EL (cell line): ENCODE measurements at places on chromosomes 7 and 10.
A peak's percentile ranks its signal among the peaks of the same experiment; 100 is the strongest.

DNA sequence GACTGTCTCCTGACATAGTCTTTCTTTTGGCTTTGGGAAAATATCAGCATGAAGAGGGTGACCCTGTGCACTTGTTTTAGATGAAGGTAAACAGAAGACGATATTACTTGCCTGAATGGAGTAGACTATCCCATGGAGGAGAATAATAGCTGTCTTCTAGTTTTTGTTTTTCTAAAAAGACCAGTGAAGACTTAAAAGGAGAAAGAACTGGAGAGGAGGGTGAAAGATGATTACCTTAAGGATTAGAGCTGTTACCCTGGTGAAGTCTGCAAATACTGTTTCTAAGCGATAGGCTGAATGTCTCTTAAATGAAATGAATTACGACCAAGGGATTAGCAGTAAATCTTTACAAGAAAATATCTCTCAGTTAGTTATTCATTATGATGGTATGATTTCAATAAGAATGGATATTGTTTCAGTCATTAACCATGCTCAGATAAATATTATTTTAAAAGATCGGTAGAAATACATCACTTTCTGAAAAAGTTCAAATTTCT lies 255.6 kb upstream of the FERD3L start:
- no peak for DNase-seq

DNA sequence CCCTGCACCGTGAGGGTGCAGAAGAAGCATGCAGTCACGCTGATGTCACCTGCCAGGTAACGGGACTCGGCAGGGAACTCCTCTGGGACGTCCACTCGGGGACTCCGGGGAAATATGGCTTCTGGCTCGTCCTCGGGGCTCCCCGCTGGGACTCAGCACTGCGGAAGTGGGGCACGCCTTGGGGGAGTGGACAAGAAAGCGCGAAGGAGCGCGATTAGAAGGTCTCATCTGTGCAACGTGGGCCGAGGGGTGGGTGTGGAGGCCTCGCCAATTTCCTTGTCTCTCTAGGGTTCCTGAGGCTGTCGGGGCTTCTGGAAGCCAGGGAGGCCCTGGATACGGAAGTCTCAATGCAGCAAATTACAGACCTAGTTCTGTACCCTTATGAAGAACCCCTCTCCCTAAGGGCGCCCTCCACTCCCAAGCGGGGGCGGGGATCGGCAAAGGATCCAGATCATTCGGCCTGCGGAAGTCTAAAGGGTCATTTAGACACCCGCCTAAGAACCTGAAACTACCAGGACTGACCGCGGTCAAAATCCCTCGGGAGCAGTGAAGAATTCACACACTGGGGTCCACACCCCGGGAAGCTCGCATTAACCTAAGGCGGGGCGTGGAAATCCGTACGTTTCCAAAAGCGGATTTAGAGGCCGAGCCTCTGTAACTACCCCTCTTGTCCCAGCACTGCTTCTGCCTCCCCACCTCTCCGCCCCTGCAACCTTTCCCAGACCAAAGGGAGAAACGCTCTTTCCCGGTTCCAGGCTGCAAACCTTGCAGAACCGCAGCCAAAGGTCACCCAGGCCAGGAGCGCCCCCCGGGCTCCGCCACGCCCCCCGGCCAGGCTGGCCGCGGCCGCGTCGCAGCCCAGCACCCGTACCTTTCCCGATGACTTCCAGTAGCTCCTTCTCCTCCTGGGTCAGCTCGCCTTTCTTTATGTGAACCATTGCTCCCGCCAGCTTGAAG lies 640 bp downstream of the ANKMY2 start:
- DNase-seq, result peak; percentile 81

DNA sequence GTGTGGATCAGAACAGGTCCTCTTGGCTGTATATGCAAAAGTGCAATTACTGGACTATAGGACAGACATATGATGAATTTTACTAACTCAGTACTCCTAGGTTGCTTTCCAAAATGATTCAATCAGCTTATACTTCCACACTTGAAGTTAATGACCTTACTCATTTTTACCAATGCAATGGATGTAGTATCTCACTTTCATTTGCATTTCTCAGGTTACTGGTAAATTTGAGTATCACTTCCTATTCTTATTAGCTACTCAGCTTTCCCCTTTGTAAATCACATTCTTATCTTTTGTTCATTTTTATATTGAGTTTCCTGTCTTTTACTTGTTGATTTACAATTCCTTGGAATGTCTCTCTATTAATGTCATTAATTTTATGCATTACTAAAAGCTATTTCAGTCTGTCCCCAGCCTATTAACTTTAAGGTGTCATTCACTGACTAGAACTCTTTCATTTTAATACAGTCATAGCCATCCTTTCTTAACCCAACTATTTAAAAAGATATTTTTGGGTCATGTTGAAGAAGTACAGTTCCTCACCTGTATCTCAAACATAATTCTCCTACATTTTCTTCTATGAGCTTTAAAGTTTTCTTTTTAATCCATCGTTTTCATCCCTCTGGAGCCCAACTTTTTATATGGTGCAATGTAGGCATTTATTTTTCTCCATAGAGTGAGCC lies 88.6 kb downstream of the VIM start:
- no peak for DNase-seq

- DNase-seq, result peak; percentile 11
These were observed 14.3 kb upstream of the COL17A1 start for GRCh38 chr10:104099941-104100340.
